Stimulated activated CD4-positive, alpha-beta T cell treated with anti-CD3 and anti-CD28 coated beads, Interleukin-1b, Interleukin-23, amount 100 ng/mL, for 48 hours (primary cell): ENCODE measurements at places on chromosomes 4 and X.
A peak's percentile ranks its signal among the peaks of the same experiment; 100 is the strongest.

- DNase-seq: no peak
Observed at GRCh38 chr4:59612235-59612634, 1587.9 kb upstream of the ADGRL3 start.

GRCh38 chrX:42021058-42021457 lies 97.7 kb upstream of the CASK start:
- DNase-seq: peak; percentile 6

DNA sequence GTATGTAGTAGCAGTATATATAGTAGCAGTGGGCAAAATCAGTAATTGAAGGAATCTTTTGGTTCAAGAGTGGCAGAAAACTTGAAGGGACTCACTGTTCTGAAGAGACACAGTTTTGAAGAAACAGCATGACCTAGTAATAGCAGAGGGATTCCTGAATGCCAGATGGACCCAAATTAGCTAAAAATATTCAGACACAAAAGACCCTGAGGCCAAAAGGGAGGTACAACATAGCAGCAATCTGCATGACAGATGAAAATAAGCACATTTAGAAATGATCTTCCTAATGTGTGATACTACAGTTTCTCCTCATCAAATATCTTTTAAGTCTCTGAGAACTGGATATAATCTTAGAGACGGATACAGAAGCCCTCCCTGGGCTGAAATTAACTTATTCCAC lies 536.6 kb downstream of the PPARGC1A start:
- no peak for DNase-seq

DNA sequence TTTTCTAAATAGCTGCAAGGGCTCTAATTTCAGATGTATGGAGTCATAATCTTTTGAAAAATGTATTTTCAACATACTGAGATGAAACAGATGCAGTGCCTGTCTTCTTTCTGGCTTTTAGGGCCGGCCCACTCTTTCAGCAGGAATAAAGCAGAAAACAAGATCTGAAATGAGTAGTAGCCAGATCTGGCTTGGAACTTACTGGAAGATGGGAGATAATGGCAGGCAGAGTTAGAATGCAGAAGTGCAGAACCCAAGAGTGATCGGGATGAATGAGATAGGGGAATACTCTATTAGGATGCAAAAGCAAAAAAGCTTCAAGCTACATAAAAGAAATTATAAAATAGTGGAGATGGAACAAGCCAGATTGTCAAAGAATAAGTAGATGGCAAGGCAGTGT lies 1.4 kb upstream of the FAM120C start:
- no peak for DNase-seq

DNA sequence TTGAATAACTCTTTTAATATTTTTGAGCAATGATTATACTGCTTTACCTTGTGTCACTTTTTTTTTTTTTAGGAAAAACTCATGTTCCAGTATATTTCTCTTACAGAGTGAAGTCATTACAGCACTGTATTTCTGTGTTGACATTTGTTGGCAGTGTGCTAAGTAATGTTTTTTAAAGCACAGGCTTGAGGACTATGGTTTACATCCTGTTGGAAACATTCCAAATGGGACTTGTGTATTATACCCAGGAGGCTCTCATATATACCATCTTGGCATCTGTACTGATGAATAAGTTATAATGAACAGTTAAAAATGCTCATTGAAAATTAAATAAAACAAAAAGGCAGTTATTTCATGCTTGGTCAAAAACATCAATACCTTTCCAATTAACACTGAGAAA lies 33.8 kb downstream of the CEP44 start:
- DNase-seq: no peak

DNA sequence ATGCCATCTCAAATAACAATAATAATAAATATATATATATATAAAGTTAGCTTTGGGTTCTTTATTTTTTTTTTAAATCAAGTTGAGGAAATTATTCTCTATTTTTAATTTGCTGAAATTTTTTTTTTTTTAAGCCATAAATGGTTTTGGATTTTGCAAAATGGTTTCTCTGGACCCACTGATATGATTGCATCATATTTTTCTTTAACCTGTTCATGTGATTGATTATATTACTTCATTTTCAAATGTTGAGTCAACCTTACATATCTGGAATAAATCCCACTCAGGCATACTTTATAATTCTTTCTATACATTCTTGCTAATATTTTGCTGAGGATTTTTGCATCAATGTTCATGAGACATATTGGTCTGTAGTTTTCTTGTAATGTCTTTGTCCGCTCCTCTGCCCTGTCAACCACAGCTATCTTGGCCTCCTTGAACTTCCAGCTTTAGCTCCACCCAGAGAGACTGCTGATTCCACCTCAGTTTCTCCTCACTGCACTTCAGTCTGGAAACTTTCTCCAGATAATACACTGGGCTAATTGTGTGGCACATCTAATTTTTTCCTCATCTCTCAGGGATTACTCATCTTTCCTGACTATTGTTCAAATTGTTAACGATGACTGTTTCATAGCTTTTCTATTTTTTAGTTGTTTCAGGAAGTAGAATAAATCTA lies 160.9 kb upstream of the GIMD1 start:
- no peak for DNase-seq

GRCh38 chrX:17608888-17609287 lies 128.4 kb upstream of the SCML1 start:
- no peak for DNase-seq

- no peak for DNase-seq
Observed at GRCh38 chrX:115582616-115583495, 21.9 kb downstream of the PLS3 start.

- no peak for DNase-seq
Observed at GRCh38 chrX:44017676-44018075, 44.5 kb upstream of the NDP start.

- DNase-seq: no peak
Observed at GRCh38 chr4:143477487-143477886, 36.0 kb upstream of the SMARCA5 start.

GRCh38 chrX:38552721-38553120 lies 8.6 kb upstream of the TSPAN7 start:
- DNase-seq: no peak

DNA sequence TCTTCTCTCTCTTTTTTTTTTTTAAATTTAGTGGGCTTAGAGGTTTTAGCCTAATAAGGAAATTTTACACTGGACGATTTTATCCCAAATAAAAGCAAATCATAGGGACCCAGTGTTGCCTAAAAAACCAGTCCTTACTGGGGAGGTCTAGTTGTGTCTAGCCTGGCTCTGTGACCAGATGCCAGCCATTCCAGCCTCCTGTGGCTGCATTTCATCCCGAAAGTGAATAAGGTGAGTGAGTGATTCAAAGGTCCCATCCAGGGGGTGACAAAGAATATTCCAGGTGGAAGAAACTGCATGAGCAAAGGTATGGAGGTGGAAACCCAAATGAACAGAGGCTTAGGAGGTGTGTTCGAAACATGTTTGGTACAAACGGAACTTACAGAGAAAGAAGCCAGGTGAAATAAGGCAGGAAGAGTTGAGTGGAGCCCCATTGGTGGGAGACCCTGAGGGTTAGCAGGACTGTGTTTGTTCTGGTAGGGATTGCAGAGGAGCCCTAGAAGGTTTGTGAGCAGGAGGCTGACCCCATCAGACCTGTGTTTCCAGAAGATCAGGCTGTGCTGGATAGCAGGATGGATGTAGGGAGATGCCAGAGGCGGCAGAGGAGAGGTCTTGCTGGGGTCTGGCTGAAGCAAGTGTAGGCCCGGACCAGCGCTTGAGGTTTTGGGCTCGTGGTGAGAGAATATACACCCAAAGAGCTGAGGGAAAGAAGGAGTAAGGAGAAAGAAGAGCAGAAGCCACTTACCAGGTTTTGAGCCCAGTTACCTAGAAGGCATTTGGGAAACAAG lies 31.6 kb downstream of the PTTG2 start:
- no peak for DNase-seq

GRCh38 chr4:130747842-130748241 lies 1651.9 kb downstream of the C4orf33 start:
- DNase-seq: no peak

GRCh38 chr4:36224972-36225903 lies 19.1 kb downstream of the ARAP2 start:
- no peak for DNase-seq

GRCh38 chr4:82223715-82224114 lies 150.1 kb downstream of the HNRNPD start:
- DNase-seq: no peak

DNA sequence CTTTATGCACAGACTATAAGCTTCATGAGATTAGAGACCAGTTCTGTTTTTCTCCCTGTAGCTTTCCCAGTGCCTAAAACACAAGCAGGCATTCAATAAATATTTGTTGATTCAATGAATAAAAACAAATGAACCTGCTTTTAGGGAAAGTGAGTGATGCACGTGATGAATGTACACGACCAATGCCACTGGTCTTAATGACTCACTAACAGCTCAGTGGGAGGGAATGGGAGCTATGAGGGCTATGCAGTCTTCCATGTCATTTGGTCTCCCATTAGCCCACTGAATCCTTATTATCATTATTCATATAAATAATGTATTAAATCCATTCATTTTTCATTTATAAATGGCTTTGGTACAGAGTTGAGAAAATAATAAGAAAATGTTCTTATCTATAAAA lies 247.4 kb downstream of the FBXO8 start:
- DNase-seq: no peak

DNA sequence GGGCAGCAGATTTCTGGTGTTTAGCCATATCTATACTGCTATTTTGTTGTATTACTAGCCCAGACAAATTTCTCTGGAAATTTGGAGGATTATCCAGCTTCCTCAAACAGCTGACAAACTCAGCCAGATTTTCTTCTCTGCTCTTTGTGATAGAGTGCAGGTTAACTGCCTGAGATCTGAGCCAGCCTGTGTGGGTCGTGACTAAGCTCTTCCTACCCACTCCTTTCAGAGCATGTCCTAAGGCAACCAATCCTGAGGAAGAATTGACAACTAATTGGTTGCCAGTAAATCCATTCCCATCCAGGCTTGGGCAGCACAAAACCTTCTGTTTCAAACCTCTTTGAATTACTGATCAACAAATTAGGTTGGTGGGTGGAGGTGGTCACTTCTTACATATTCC lies 2.5 kb upstream of the GABRA2 start:
- DNase-seq: no peak

DNA sequence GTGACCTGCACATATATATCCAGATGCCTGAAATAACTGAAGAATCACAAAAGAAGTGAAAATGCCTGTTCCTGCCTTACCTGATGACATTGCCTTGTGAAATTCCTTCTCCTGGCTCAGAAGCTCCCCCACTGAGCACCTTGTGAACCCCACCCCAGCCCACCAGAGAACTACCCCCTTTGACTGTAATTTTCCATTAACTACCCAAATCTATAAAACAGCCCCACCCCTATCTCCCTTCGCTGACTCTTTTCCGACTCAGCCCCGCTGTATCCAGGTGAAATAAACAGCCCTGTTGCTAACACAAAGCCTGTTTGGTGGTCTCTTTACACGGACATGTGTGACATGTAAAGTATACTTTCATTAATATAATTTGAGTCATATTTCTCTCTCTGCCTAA lies 320.3 kb upstream of the TECRL start:
- no peak for DNase-seq

DNA sequence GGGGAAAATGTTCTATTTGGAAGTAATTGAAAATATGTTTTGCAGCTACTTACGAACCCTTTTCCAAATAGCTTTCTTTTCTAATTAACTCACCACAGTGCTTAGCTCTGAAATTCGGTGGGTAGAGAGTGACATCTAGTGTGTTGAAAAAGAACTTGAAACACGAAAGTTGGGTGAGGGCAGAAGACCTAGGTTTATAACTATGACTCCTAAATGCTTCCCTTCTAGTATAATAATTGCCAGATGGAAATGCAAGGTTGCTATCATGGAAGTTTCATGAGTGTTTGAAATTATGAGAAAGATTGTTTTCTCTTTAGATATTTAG lies 77.3 kb upstream of the NOCT start:
- no peak for DNase-seq

GRCh38 chr4:181508601-181509000 lies 734.6 kb upstream of the TENM3 start:
- DNase-seq: no peak

GRCh38 chr4:119523399-119523798 lies 105.2 kb downstream of the PDE5A start:
- DNase-seq: no peak

- DNase-seq: no peak
Observed at GRCh38 chr4:66294638-66295037, 624.3 kb upstream of the EPHA5 start.

DNA sequence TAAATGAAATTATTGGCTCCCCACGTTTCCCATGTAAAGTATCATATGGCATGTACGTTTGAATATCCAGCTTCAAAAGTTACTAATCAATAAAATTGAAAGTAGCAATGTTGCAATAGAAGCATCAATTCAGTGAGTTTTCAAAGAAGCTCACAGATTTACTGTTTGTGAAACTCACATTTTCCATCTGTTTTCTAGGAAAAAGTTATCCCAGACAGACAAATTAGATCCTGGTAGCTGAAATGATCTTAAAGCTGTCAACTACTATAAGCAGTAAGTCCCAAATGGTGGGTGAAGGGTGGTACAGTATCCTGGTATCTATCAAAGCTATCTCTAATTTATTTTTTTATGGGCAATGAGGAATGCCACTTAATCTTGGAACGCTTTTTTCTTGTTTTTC lies 60.7 kb upstream of the MXRA5 start:
- DNase-seq: no peak

- DNase-seq: no peak
Observed at GRCh38 chr4:145183023-145183422, 2.6 kb upstream of the OTUD4 start.

- DNase-seq: peak; percentile 13
Observed at GRCh38 chrX:44245733-44246132, 97.7 kb downstream of the EFHC2 start.

DNA sequence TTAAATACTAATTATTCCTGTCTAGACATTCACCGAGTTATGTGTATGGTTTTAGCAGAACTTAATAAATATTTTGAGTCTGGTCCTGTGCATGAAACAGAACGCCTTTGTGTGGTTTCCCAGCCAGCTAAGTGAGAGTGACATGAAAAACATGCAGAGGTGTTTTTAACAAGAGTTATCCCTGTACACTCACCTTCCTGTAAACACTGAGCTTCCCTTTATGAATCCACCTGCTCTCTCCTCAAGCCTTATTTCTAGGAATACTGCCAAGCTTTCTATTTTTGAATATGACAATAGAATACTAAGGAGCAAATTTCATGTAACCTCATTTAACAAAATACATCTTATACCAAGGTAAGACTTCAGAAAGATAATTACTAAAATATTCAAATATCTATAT lies 270.3 kb upstream of the CTSO start:
- no peak for DNase-seq

GRCh38 chrX:134735015-134735414 lies 76.7 kb upstream of the PLAC1 start:
- no peak for DNase-seq
